Adipocyte (in vitro differentiated cells): ENCODE measurements at places on chromosomes 5 and 9.

DNA sequence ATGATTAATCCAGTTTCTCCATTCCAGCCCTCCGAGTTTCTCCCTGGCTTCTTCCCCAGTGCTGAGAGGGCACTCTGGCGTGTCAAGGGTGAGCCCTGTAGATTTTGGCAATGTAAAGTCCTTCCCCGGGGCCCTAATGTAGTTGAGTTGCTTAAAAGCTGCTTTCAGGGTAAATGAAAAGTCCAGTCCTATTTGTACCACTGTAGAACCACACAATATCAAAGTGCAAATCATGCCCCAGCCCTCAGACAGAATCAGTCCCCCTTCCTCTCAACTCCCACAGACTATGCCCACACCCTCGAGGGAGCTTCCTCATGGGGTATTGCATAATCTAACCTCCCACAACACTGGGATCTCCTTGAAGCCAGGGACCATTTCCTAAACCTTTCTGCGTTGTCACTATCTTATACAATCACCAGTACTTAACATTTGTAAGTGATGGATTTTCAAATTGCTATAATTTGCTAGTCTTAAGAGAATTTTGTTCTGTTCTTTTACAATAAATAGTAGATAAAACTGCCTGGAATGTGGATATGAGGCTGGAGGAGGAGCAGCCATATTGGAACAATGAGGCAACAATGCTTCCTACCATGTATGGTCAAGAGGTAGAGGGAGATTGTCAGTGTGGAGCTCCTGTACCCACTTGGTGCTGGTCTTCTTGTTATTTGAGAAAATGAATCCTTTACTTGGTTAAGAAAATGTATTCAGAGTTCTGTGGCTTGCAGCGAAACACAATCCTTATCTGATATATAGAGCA, 34.4 kb downstream of the ZNF366 start:
- DNase-seq = no peak

GRCh38 chr5:35803191-35803651, 53.5 kb upstream of the IL7R start:
- peak; percentile 73 for DNase-seq

DNA sequence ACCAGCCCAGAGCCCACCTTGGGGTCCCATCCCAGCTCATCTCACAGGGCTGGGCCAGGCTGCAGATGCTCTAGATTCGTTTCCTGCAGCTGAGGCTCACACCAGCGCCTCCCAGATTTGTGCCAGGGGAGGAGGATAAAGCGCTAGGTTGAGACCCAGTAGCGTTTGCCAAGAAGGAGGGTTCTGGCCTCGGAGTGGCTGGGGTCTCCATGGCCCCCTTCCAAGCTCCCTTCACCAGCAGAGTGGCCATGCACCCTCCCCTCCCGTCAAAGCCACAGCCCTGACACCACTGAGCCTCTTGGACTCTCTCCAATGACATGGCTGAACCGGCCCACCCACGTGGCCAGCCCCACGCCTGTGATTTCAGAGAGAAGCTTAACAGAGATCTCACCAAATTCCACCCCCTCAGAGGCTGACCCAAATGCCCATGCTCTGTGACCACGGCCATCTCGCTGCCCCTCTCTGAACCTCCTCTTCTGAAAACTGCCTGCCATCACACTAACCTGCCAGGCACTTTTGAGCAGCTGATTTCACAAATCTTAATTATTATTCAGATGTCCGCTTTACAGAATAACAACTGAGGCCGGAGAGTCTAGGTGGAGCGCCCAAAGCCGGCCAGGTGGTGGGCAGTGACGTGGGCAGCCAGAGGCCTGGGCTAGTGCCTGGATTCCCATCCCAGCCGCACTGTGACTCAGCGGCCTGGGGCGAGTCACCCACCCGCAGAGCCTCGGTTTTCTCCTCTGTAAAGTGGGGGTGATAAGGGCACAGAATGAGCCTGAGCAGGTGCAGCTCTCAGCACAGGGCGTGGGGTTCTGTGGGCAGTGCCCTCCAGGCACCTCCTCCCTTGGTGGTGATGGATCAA, 155.7 kb downstream of the C9orf50 start:
- no peak for DNase-seq

DNA sequence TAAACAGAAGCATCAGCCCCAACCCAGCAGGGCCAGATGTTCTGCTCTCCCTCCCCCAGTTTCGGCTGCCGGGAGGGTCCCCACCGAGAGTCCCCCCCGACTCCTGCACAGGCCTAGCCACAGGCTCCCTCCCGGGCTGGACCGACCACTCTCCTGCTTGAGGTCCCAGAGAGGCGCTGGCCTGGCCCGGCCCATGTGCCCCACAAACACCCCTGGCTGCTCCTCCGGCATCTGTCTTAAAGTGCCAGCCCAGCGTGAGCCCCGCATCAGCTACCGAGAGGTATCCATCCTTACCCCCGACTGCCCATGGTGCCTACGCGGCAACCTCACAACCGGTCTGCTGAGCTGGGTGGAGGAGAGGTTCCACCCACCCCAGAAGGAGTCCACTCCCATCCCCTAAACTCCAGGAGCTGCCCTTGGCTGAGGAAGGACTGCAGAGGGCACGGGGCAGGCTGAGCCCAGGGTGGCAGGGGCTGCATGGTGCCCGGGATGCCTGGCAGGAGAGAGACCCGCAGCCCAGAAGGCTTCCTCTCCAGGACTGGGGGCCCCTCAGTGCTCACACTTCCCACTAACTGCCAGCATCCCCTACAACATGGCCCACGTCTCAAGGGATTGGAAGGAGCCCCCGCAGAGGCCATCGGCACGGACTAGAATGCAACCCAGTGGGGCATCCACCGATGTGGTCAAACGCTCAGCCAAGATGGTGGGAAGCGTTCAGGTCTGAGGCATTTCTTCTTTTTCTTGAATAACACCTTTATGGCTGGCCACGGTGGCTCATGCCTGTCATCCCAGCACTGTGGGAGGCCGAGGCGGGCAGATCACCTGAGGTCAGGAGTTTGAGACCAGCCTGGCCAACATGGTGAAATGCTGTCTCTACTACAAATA, 15.6 kb upstream of the EGFL7 start:
- DNase-seq = no peak

DNA sequence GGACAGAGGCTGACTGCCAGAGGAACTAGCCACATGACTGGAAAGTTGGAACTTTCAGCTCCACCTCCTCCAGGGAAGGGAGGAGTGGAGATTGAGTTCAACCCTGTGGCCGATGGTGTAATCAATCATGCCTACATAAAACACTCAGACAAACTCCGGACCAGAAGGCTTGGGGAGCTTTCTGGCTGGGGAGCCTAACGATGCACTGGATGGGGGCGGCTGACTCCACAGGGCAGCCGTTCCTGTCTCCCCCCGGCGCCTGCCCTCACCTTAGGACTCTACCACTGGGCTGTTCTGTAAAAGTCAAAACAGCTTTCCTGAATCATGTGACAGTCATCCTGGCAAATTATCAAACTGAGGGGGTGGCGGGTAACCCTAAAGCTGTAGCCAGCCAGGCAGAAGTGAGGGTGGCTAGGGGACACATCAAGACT, 58.0 kb downstream of the GOLM1 start:
- no peak for DNase-seq

- DNase-seq = peak; percentile 85
These were observed 1.3 kb downstream of the CD72 start for GRCh38 chr9:35616681-35617459.

DNA sequence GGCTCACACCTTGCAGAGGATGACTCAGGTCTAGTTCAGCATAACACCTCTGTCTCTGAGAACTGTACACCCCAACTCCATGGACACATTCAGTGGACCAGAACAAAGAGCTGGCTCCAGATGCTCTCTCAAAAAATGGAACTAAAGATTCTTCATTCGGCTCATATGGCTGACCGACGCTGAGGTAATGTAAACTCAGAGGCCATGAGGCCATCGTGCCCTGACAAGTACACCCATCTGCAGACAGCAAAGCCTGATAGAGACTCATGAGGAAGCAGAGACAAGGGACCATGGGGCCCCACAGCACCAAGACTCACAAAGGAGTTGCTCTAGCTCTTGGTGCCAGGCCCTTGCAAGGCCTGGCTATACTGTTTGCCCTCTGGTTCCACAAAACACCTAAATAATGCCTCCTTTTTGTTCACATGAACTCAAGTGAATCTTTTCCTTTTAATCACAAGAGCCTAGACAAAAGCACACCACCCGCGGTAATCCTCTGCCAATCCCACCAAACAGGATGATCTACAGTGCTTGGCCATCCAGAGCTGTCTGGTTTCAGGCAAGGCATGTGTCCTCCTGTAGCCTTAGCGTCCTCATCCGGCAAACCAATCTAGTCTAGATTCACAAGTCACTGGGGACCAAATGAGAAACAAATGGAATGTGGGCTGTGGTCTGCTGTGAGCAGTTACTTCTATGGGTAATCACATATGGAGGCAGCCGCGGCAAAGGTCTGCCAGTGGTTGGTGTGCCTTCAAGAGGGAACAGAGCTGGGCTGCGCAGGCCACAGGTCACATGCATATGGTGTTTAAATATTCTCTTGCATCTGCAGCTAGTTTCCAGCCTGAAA, 22.7 kb downstream of the MED27 start:
- DNase-seq = no peak

GRCh38 chr5:141258948-141259347, 13.8 kb downstream of the PCDHB15 start:
- DNase-seq = no peak

DNA sequence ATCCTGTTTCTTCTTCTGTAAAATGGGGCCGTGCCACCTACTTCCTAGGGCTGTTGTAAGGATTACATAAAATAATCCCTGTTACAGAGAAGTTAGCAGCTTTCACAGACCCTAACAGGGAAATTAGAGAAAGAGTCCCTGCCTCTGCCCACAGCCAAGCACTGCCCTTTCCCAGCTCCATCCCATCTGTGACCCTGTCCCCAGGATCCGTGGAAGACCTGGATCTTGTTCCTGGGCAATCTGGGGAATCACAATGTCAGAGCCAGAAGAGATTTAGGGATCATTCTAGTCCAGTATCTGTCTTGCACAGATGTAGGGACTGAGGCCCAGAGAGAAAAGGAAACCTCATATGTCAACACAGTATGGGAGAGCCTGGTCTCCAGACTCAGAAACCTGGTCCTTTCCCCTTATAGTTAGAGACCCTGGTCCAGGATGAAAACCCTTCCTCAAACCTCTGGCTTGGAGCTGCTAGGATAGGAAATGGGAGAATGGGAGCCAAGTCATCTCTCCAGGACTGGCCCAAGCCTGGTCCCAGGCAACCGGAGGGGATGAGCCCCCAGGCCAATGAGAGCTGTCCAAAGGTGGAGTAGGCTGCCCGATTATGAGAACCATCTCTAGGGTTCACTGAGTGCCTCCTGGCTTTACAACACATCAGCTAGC, 12.5 kb downstream of the LHX6 start:
- no peak for DNase-seq
